ENCODE measurements at places on chromosomes 12 and 14. TPM values are rescaled to one million over a fixed set of nuclear protein-coding genes. Genes with fewer than 3 reads are reported as not detected.
A peak's percentile ranks its signal among the peaks of the same experiment; 100 is the strongest.

Gene CLEC1A
- total RNA-seq: 4.3 TPM

Gene COX8C
- not detected for total RNA-seq

Gene EAPP
- 43.8 TPM for total RNA-seq

Gene RDH12
- total RNA-seq: not detected

Gene CDKN1B
- 45.0 TPM for total RNA-seq

Gene HELB
- total RNA-seq: 4.0 TPM

Gene CD27
- total RNA-seq: 4.3 TPM

Gene OVCH1
- total RNA-seq: 0.44 TPM

Gene PIWIL1
- total RNA-seq: not detected

Gene KRT80
- total RNA-seq: not detected

Gene KLHL33
- 0.29 TPM for total RNA-seq

Gene VWF
- 117 TPM for total RNA-seq

Gene PPM1H
- total RNA-seq: 2.2 TPM

Gene TNFRSF1A
- 256 TPM for total RNA-seq

- no peak for DNase-seq
Observed at GRCh38 chr12:18375583-18375982, 114.3 kb downstream of the PIK3C2G start.

GRCh38 chr12:124756760-124757159 lies 106.9 kb downstream of the SCARB1 start:
- DNase-seq: no peak

- DNase-seq: no peak
Observed at GRCh38 chr14:56811593-56812363, 1.5 kb upstream of the OTX2 start.

GRCh38 chr12:8499616-8500015 lies 13.7 kb upstream of the CLEC4D start:
- DNase-seq: no peak

DNA sequence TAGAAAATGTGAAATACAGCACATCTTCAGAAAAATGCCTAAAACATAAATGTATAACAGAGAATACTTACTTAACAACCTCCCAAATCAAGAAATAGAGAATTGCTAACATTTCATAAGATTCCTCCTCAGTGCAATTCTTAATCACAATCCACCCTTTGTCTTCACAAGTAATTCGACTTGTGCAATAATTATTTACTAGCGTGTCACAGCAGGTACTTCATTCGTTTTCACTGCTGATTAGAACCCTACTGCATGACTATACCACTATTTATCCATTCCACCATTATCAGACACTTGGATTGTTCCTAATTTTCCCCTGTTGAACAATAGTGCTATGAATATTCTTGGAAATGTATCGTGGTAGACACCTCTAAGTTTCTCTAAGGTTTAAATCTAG lies 64.9 kb upstream of the BBS10 start:
- DNase-seq: no peak

- DNase-seq: no peak
Observed at GRCh38 chr12:83168751-83169150, 482.0 kb downstream of the TMTC2 start.

DNA sequence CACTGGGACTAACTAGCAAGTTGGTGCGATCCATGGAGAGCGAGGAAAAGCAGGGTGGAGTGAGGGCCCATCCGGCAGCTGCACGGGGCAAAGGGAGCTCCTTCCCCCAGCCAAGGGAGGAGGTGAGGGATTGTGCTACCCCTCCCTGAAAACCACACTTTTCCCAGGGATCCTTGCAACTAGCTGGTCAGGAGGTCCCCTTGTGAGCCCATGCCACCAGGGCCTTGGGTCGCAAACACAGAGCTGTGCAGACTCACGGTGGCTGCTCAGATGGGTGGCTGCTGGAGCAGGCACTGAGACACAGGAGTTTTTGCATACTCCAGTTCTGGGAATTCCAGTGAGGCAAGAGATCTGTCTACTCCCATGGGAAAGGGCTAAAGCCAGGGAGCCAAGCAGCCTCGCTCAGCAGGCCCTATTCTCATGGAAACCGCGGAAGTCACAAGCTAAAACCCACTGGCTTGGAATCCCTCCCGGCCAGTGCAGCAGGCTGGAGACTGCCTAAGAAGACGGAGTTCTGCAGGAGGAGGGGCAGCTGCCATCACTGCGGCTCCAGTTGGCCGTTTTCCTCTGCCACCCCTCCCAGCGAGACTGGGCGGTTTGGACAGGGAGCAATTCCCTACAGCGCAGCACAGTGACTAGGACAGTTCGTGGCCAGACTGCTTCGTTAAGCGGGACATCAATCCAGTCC lies 10.9 kb upstream of the ZNF705A start:
- no peak for DNase-seq

DNA sequence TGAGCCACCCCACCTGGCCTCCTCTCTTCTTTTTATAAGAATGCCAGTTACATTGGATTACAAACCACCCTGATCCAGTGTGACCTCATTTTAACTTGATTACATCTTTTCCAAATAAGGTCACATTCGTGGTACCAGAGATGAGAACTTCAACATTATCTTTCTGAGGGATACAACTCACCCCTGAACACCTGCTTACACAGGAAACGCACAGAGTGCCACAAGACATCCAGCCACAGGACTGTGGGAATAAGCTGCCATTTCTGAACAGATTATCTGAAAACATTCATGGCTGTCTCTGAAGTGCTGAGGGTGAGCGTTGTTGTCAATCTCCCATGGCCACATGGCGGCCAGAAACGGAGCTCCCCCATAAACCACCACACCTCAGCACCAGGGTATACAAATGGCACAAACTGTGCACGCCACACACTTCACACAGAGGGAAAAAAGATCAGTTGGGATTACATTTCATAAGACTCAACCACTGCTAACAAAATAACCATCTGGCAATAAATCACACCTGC lies 23.7 kb downstream of the FOXN3 start:
- no peak for DNase-seq

DNA sequence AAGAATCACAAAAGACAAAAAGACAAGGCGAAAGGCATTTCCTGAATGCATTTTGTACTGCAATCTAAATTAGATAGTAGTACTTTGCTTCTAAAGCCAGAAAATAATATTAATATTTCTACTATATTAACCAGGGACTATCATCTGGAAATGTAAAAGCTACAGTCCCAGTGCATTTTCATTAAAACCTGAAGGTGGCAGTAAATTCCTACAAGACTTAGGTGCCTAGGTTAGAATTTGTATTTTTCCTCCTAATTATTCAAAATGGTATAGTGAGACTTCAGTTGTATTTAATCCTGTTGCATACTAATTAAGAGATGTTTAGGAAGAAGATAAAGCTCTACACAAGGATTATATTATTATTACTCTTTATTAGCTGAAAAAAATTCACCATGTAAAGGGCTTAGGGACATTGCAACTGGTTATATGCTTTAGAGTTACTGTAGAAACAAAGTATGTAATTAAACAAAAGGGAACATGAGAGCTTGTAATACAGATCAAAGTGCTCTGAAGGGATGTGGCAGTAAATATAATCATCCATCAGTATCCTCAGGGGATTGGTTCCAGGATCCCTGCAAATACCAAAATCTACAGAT lies 53.6 kb downstream of the BRMS1L start:
- no peak for DNase-seq

DNA sequence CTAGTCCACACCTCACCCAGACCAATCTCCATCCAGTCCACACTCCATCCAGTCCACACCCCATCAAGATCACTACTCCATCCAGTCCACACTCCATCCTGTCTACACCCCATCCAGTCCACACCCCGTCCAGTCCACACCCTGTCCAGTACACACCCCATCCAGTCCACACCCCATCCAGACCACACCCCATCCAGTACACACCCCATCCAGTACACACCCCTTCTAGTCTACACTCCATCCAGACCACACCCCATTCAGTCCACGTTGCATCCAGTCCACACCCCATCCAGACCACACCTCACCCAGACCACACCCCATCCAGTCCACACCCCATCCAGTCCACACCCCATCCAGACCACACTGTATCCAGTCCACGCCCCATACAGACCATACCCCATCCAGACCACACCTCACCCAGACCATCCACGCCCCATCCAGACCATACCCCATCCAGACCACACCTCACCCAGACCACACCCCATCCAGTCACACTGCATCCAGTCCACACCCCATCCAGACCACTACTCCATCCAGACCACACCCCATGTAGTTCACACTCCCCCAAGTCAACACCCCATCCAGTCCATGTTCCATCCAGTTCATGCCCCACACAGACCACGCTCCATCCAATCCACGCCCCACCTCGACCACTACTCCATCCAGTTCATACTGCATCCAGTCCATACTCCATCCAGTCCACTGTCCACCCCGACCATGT lies 116.6 kb upstream of the RTL1 start:
- DNase-seq: peak; percentile 43

DNA sequence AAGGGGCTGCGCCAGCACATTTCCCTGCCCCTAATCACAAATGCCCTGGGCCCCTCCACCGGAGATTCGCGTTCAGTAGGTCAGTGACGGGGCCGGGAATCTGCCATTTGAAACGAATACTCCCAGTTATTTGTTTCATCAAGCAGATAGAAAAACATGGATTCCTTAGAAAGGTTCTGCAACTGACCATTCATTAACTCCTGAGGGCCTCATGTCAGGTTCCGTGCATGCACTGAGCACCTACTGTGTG lies 25.6 kb upstream of the UBC start:
- DNase-seq: no peak

DNA sequence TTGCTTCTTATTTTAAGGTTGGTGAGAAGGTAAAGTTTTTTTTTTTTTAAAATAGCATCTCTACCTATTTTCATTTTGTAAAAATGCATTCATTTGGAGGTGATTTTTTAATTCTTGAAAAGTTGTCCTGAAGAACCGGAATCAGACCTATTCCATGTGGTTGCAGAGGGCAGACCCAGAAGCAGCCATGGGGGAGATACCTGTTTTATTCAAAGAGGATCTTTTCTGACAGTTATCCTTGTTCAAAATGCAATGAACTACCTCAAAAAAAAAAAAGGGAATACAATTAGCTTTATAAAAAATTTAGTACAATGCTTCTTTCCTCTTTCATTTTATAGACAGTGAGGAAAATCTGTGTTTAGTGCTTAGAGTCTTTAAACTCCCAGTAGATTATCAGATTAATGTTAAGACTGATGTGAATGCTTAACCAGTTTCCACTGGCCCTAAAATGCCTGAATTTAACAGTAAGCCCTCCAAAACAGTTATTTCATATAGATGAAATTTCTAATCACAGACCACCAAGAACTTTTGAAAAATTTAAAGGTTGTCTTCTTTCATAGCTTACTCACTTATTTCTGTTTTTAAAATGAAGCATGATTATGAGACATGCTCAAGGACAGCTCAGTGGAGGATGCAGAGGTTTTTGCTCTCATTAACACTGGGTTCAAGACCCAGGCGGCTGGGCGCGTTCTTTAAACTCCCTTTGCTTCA lies 8.6 kb upstream of the NEMF start:
- no peak for DNase-seq

- no peak for DNase-seq
Observed at GRCh38 chr14:57870686-57871457, 5.0 kb upstream of the SLC35F4 start.

DNA sequence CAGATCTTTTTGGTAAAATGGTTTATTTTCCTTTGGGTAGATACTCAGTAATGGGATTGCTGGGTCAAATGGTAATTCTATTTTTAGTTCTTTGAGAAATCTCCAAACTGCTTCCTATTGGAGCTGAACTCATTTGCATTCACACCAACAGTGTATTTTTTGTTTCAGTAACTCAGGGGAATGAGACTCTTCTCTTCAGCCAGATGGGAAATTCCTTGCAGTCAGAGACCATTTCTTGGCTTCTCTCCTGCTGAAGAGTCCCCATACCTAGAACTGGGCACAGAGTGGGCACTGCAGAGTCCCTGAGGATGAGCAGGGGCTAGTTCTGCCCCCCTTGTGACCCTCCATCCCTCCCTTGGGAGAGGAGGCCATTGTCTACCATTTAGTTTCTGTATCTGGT lies 10.8 kb downstream of the SDSL start:
- no peak for DNase-seq

- no peak for DNase-seq
Observed at GRCh38 chr14:76829013-76829365, 2.8 kb downstream of the LRRC74A start.

GRCh38 chr14:94381149-94382030 lies 7.0 kb downstream of the SERPINA1 start:
- no peak for DNase-seq

- DNase-seq: no peak
Observed at GRCh38 chr12:1640328-1641234, 11.6 kb downstream of the WNT5B start.

DNA sequence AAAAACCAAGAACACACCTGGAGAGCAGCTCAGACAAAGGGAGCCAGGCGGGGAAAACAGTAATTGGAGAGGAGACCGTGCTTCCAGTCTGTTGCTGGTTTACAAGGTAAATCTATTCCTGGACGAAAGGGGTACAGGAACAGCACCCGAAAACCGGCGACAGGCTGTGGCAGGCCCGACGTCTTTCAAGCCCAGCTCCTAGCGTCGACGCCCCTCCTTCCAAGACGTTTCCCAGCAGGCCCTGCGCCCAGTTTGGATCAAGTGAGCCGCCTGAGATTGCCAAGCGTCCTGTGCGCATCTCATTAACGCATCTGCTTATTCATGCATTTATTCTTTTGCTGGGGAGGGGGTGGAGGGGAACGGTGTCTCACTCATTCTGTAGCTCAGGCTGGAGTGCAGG lies 1.4 kb downstream of the C12orf56 start:
- no peak for DNase-seq

- DNase-seq: no peak
Observed at GRCh38 chr12:5776091-5776490, 169.0 kb downstream of the ANO2 start.

GRCh38 chr12:1518591-1519516 lies 75.5 kb downstream of the FBXL14 start:
- peak; percentile 42 for DNase-seq

DNA sequence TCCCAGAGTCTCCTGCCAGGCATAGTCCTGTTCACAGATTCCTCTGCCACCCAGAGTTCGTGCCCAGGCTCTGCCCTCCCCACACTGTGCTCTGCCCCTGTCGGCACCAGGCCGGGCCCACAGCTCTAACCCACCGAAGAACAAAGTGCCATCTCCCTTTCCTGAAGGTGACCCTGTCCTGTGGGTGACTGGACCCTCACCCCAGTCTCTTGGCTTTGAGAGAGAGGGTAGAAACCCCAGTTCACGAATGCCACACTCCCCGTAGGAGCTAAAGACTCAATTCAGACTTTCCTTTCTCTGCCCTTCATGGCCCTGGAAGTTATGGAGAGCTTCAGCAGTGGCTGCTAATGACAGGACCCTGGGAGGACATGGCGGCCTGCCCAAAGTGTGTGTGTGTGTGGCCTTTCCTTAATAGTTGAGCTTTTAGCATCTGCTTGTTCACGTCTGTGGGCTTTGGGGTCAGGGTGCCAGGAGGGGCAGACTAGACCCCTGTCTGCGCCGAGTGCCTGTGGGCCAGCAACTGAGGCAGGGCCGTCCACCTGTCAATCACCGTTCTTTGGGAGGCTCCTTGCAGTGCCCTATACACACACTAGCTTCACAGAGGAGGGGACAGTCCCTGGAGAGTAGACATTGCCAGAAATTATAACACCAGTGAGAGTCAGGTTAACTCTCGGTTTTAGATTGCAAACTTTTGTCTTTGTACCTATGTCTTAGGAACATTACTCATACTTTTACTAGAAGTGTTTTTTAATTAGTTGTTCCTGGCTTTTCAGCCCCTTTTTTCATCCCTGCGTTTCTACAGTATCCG lies 84.6 kb upstream of the DYNC1H1 start:
- DNase-seq: no peak
